GM03348 (cell line): ENCODE measurements at places on chromosomes 12 and 14.

- DNase-seq = peak; percentile 67
Observed at GRCh38 chr14:59254146-59254910, 65.9 kb downstream of the DAAM1 start.

- DNase-seq = no peak
Observed at GRCh38 chr12:89038831-89039512, 313.3 kb downstream of the DUSP6 start.

DNA sequence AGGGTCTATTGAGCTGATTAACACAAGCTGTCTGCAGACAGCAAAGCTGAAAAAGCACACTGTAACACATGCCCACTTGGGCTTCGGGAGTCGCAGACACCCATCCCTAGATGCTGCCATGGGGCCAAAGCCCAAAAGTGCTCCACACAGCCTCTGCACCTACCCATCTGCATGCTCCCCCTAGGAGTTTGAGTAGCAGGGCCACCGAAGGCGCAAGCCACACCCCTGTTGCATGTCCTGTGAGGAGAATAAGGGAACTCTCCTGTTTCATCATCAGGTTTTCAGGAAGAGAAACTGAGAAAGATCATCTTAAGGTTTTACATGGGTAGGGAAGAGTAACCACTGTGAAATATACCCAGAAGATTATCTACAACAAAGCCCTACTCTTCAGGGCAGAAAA is 5.6 kb upstream of the ST8SIA1 start:
- no peak for DNase-seq

DNA sequence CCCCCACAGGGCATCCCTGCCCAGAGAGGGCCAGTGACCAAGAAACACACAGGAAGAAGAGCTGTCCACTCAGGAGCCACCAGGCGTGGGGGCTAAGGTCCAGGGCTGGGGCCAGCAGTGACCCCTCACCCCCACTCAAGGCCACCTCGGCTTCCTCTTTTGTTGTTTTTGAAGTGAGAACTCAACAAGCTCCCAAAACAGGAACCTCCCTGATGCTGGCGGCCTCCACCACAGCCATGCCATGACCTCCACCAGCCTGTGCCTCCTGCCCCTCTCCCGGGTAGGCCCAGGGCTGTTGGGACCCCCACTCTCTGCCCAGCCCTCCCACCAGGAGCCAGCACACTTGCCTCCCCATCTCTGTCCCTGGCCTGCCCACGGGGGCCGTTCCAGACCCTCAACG is 7.8 kb downstream of the AKT1 start:
- no peak for DNase-seq

GRCh38 chr12:44317651-44318126 is 481.8 kb downstream of the TMEM117 start:
- peak; percentile 12 for DNase-seq

GRCh38 chr12:57272337-57273151 is 21.6 kb upstream of the STAC3 start:
- DNase-seq = peak; percentile 45

- DNase-seq = no peak
Observed at GRCh38 chr14:84581041-84581440, 948.9 kb upstream of the FLRT2 start.

DNA sequence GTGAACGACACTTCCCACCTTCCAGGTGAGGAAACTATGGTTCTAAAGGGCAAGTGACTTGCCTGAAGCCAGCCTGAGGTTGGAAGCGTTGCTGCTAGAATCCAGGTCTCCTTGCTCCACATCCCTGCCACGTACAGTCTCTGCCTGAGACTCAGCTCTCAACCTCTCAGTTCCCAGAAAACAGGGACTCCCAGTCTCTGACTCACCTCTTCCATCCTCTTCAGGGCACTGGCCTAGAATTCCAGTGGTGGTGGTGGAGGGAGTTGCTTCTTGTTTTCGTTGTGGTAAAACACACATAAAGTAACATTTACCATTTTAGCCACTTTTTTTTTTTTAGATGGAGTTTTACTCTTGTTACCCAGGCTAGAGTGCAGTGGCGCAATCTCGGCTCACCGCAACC is 7.3 kb downstream of the GPR68 start:
- peak; percentile 83 for DNase-seq

DNA sequence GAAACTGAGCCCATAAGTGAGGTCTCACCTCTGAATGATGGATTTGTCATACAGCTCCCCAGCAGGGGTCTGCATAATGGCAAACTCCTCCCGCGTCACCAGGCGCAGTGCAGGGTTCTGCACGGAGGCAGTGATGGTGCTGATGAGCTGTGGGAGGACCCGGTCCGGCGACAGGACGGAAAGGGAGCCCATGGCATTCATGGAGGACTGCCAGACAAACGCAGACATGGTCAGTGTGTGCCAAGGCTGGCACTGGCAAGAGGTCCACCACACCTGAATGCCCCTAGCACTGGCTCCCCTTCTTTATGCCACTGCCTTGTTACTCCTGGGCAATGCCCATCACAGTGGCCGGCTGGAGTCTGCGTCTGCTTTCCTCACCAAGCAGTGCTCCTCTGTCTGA is 32.7 kb downstream of the GCN1 start:
- no peak for DNase-seq

DNA sequence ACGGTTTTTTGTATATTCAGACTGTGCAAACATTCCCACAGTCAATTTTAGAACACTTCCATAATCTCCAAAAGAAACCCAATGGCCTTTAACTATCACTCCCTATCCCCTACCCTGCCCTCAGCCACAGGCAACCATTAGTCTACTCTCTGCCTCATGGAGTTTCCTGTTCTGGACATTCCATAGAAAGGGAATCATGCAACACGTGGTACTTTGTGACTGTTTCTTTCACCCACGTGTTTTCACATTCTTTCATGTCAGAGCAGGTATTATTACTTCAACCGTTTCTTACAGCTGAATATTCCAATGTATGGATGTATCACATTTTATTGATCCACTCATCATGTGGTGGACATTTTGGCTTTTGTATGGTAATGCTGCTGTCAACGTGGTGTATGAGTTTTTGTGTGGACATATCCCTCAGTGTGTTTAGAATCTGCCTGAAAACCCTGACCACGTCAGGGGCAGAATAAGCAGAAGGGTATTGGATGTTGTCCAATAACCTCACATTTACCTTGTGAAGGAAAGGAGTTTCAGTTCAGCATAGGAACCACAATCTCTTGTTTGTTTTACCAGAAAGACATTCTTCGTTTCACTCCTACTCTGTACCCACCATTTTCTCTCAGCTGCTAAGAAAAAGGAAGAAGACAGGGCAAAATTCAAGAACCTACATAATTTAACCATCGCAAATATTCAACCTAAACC is 107.5 kb upstream of the DYRK2 start:
- DNase-seq = peak; percentile 12

DNA sequence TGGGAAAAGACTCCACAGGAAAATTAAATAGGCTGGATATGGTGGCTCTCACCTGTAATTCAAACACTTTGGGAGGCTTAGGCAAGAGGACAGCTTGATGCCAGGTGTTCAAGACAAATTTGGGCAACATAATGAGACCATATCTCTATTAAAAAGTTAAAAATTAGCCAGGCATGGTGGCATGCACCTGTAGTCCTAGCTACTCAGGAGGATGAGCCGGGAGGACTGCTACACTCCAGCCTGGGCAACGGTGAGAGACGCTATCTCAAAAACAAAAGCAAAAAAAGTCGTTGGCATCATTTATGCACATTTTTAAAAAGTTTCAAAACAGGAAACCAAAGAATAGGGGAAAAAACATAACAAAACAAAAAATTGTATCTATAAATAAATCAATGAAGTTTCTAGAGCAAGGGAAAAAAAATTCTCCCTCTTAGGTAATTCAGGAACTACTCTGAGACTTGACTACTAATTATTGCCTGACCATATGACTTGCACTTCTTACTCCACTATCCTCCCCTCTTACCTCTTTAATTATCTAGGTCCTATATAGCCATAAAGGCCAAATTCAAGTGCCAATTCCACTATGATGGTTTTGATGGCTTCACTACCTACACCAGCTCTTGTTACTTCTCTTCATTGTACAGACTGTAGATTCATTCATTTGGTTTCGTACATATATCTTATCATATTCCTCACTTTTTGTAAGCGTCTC is 1.6 kb downstream of the METTL3 start:
- DNase-seq = no peak

- DNase-seq = no peak
Observed at GRCh38 chr12:69047990-69048389, 115.0 kb upstream of the CPM start.

DNA sequence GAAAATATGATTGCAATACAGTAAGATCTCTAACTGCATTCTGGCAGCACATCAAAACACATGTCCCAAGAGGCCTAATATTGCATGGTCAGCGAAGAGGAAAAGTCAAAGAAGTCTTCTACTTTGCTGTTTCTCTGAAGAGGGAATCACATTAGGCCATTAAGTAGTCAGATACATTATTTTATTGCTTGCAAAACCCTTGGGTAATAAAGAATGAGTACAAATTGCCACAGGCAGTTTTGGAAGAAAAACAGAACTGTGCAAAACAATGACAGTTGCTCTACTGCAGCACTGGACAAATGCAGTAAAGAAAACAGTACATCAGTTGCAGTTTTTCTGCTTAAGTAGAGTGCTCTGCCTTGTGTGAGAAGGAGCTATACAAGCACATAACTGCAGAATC is 211.9 kb downstream of the MED13L start:
- peak; percentile 20 for DNase-seq

DNA sequence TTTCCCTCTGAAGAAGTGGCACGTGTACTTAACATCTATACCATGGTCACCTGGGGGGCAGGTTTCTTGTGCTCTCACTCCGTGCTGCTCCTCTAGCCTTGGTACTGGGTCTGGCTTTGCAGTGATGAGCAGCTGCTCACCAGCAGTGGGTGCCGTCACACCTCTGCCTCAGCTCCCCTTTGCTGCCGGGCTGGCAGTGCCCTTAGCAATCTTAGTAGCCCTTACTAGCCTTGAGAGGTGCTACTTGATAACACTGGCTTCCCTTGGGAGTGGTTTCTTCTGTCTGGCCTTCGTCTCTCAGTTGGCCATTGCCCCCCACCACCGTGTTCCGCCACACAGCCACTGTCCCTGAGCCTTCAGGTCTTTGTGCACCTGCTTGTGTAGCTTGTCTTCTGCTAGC is 22.6 kb downstream of the KLC1 start:
- DNase-seq = no peak

DNA sequence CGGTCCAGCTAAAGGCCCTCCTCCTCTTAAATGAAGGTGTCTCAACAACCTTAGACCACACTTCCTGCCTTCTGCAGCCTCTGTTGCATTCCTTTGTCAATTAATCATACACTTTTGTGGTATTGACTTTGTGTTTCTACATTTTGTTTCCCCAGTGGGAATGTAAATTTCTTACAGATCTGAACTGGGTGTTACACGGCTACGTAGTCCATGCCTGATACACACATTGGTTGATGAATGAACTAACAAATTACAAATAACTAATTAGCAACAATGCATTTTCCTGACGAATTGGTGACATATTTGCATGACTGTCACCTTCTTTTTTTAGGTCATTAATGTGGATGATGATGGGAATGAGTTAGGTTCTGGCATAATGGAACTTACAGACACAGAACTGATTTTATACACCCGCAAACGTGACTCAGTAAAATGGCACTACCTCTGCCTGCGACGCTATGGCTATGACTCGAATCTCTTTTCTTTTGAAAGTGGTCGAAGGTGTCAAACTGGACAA is 15.2 kb upstream of the CCT2 start:
- DNase-seq = peak; percentile 53

DNA sequence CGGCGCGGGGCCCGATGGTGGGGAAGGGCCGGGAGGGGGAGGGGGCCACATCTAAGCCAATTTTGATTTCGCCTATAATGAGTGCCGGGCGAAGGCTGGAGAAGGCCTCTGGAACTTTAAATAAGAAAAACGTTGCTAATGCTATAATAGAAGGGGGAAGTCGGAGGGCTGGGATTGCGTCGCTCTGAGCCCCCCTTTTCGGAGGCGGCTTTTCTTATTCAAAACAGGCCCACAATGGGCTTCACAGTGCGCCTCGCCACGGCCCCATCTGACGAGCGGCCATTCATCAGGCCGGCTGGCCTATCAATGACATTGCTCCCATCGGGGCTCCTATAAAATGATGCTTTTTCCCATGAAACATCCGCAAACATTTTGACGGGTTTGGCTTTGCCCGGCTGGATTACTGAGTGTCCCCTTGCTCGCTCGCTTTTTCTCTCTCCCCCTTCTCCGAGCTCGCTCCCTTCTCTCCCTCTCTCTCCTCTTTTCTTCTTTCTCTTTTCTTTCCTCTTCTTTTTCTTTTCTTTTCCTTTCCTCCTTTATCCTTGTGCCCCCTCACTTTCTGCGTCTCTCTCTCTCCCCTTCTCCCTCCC is at the start of gene RFX4:
TSS of gene RFX4 (plus strand) at position 364 of the 590 bp plus-strand sequence. CDS start 317 bp downstream, outside the sequence.
- peak; percentile 15 for DNase-seq

GRCh38 chr14:101559624-101560533 is 1.4 kb upstream of the DIO3 start:
- peak; percentile 56 for DNase-seq

DNA sequence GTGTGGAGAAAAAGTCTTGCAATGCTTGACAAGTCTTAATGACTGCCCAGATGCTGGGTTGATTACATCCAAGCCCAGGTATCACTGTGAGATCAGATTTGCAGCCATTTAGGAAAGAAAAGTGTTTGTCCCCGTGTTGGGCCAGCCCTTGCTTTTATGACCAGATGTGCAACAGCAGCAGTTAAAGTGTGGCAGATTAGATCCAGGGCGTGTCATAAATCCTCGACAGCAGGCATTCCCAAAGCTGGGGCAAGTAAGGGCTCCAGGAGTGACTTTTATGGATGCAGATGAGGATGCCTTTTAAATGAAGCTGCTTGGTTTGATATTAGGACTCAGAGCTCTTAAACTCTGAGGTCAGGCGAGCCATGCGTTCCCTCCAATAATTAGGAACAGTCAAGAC is 1.7 kb downstream of the SMOC1 start:
- no peak for DNase-seq

- no peak for DNase-seq
Observed at GRCh38 chr12:85747941-85748495, 88.2 kb downstream of the RASSF9 start.

DNA sequence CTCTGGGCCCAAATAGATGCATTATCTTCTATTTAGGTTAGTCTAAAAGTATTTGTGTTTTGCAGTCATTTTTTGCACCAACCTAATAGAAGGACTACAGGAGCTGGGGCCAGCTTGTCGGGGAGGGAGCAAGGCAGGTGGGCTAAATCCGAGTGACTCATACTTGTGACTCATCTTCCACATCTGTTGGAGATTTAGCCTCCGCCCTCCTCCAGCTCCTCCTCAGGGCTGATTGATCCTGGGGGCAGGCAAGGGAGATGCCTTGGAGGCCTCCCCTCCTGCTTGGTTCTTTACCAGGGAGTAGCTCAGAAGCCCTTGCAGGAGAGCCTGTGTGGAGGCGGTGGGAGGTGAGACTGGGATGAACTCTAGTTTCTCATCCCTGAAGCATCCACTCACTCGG is 27.9 kb downstream of the RHOF start:
- peak; percentile 86 for DNase-seq

- DNase-seq = peak; percentile 63
Observed at GRCh38 chr12:1474574-1475153, 119.7 kb downstream of the FBXL14 start.

DNA sequence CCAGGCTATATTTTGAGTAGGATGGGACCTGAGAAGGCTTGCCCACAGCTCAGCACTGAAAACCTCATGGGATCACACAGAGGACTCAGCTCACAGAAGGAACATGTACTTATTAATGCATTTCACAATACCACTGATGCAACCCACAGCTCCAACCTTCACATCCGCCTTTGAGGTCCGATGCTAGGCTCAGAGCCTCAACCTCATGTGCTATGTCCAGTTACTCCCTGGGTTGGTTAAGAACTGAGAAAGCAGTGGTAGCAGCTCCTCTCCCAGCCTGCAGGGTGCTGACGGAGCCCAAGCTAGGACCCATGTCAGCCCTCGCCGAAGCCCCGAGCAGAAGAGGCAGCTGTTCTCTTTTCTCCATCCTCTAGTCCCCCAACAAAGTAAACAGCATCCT is 52.9 kb downstream of the SPTB start:
- peak; percentile 16 for DNase-seq
